G401 (cell line): ENCODE measurements at places on chromosomes 4 and X. TPM values are rescaled to one million over a fixed set of nuclear protein-coding genes. Genes with fewer than 3 reads are reported as not detected.

The CXCL13 gene
- not detected in 2 replicates for total RNA-seq

The NEUROG2 gene
- total RNA-seq: not detected in 2 replicates

The VSIG4 gene
- not detected in 2 replicates for total RNA-seq

The UGT2B15 gene
- total RNA-seq: not detected in 2 replicates

The CC2D2A gene
- 7.6 and 24.7 TPM in 2 replicates for total RNA-seq

The TACC3 gene
- 139 and 164 TPM in 2 replicates for total RNA-seq

The GABRE gene
- not detected in 2 replicates for total RNA-seq

The NAT8L gene
- total RNA-seq: 9.5 and 11.4 TPM in 2 replicates

The TLR1 gene
- total RNA-seq: not detected in 2 replicates

The GAGE12H gene
- total RNA-seq: not detected in 2 replicates

The CENPE gene
- 19.6 and 22.1 TPM in 2 replicates for total RNA-seq

The P2RY8 gene
- total RNA-seq: under 0.01 TPM in 1 of 2 replicates, not detected in the other

The SOD3 gene
- total RNA-seq: not detected in 2 replicates
